Hair follicle dermal papilla cell (primary cell): ENCODE measurements at places on chromosomes 16 and 17. TPM values are rescaled to one million over a fixed set of nuclear protein-coding genes. Genes with fewer than 3 reads are reported as not detected.

The CCL4 gene
- 0.32 TPM in 1 of 2 replicates, not detected in the other for total RNA-seq

The HSPB9 gene
- total RNA-seq, result not detected in 2 replicates

The TAT gene
- total RNA-seq, result under 0.01 and 0.16 TPM in 2 replicates

The HEATR9 gene
- not detected in 2 replicates for total RNA-seq
